ENCODE measurements at places on chromosomes 13 and 19. TPM values are rescaled to one million over a fixed set of nuclear protein-coding genes. Genes with fewer than 3 reads are reported as not detected.

The PCDH9 gene
- 2.2 TPM for total RNA-seq

The ATP4A gene
- total RNA-seq, result not detected

DNA sequence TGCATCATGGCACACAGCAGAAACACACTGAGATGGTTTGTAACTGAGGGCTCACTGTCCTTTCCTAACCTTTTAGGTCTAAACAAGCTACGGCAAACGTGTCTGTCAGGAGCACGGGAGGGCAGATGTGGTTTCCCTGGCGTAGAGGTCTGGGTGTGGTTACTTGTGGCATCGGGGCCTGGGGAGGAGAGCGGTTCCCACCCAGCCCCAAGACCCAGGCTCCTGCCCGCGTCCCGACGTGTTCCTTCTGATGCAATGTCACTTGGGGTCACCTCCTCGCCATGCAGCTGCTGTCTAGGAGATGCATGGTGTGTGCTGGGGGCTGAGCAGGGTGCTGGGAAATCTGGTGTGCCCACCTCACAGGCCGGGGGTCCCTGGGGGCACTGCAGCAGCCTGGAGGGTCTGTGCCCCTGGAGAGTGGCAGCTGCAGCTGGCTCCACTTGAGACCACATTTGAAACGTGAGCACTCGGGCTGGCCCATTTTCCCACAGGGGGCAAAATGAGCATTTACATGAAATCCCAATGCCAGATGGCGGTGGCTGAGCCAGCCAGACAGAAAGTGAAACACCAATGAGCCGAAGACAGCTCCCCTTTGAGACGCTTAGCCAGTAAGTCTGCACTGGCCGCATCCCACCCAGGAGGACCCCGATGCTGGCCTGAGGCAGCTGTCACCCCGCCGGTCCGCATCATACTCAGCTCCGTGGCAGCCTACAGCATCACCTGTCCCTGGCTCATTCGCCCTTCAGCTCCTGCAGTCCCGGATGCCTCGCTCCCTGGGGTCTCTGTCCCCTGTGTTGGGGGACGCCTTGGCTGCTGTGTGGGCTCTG lies 22.3 kb upstream of the MYDGF start:
- DNase-seq, result no peak

DNA sequence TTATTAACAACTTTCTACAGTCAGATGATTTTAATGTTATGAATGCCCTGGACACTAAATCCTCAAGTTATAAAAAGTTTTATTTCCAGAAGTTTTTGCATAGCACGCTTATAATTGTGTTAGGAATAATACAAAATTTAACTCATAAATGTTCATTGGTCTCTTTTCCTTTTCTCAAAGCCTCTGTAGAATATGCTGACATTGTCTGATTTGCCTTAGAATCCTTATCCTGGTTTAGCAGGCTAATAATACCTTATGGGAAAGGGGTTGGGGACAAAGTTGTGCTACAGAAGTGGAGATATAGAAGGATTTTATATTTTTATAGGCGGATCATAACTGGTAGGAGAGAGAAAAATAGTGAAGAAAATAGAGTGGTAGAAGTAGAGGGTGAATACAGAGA lies 1739.6 kb downstream of the OLFM4 start:
- no peak for DNase-seq

DNA sequence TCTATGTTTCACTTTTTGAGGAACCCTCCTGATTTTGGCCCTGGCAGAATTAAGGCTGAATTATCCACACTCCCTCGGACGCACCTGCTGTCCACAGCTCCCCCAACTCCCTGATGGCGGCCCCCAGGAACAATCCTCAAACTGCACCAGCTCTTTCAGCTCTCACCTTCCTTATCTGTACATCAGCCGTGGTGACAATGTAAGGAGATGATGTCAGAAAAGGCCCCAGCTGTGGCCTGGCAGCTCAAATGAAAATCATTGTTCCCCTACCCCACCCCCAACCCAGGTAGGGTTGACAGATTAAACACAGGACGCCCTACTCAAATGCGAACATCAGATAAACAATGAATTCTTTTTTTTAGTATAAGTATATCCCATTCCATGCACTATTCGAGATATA lies 35.0 kb upstream of the KLF2 start:
- DNase-seq, result no peak

DNA sequence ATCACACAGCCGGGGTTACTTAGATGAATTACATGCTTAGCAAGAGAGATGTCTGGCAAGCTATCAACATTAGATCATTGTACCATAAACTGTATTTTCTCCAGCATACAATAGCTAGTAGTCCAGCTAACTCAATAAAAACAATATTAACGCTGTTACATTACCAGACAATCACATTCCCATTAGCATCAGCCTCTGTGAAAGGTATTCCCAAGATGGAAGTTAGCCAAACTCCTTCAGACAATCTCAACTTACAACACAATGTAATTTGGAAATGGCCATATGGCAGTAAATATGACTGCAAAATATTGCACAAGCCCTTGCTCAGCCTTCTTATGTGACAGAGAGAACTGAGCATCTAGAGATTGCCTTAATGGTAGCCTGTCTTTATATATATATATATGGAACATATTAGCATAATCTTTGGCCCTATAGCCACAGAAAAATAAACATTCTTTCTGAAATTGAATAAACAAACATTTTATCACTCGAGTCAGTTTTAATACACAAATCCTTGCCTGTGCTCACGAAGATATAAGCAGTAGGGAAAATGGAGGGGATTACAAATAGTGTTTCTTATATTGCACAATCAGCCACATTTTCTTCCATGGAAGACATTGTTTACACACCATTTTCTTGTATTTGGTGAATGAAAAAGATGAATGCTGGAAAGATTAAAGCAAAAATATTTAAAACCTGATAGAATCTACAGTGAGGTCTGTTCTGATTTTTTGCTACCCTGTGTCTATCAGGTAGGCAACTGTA lies 1060.5 kb downstream of the DIAPH3 start:
- DNase-seq, result no peak

DNA sequence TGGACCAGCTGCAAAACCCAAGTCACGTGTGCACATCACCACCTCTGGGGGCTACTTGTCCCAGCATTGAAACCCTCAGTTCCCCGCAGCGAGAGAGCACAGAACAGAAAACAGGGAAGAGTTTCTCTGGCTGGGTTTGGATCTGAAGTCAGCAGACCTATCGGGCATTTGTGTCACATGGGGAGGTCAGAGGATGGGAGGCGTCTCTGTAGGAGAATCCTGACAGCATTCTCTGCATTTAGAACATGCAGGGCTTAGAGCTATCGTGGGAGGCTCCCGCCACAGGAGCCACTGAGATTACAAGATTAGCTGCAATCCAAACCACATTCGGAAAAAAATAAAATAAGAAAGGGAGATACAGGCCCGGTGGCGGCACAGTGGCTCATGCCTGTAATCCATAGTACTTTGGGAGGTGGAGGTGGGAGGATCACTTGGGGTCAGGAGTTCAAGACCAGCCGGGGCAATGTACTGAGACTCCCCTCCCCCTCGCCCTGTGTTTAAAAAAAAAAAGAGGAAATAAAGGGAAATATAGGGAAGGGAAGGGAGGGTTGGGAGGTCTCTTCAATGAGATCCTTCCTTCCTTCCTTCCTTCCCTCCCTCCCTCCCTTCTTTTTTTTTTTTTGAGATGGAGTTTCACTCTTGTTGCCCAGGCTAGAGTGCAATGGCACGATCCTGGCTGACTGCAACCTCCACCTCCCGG lies 2.9 kb upstream of the TLE6 start:
- peak; percentile 26 for DNase-seq
